Renal pelvis (tissue), 12 donors: ENCODE measurements at places on chromosomes 6 and 20. TPM values are rescaled to one million over a fixed set of nuclear protein-coding genes. Genes with fewer than 3 reads are reported as not detected.

- no peak for DNase-seq
Observed at GRCh38 chr6:89122625-89123024, 4.8 kb upstream of the SRSF12 start.

- DNase-seq: peak; percentile 20
Observed at GRCh38 chr6:422433-423054, 31.0 kb downstream of the IRF4 start.

DNA sequence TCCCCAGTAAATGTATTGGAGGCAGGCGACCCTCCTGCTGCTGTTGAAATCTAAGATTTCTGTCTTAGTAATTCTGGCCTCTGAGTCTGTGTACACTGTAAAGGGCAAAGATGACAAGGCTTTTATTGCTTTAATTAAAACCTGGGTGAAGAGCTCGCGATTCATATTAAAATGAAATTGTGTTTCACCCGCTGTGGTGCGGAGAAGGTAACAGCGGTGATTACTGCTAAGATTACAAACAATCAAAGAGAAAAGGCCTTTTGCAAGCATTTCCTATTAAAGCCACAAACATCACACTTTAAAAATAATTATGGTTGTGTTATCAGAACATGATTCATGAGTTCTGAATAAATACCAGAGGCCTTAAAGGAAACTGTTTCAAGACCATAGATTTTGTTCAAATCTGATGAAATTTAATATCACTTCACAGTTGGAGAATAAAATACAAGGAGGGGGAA is 69.3 kb downstream of the TOX2 start:
- DNase-seq: no peak

ALDH5A1 gene
- polyA plus RNA-seq: 23.6 TPM

ECT2L gene
- 0.21 TPM for polyA plus RNA-seq
